CD4-positive, alpha-beta T cell treated with Interleukin-1 beta for 1 hour (primary cell): ENCODE measurements at places on chromosomes 4 and X.

DNA sequence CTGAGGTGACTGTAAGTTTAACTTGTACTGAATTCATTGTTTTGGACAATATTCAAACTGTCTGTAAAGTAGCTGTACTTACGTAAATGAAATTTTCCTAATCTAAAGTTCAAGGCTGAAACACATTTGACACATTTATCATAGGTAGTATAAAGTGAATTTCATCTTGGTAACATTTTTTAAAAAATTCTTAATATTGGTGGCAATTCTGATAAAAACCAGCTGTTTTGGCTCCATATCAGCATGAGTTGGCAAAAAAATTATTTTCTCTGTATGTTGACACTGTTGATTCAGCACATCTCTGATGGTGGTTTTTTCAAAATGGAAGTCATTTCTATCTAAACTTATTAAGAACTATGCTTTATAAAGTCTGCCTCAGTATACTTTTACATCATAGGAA, 30.9 kb downstream of the CXorf58 start:
- no peak for DNase-seq

GRCh38 chrX:119231936-119232445, 4.1 kb upstream of the PGRMC1 start:
- DNase-seq = no peak

DNA sequence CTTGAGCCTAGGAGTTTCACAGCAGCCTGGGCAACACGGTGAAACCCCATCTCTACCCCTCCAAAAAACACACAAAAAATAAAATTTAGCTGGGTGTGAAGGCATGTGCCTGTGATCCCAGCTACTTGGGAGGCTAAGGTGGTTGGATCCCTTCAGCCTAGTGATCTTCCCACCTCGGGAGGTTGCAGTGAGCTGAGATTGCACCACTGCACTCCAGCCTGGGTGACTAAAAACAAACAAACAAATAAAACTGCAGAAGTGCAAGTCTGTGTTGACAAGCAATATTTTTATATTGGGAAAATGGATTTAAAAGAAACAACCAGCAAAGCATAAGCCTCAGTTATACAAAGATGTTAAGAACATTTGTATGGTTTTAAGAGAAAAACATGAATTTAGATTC, 46.1 kb downstream of the IGFBP7 start:
- DNase-seq = no peak

- no peak for DNase-seq
Observed at GRCh38 chr4:33150525-33150910, 2430.3 kb downstream of the PCDH7 start.

DNA sequence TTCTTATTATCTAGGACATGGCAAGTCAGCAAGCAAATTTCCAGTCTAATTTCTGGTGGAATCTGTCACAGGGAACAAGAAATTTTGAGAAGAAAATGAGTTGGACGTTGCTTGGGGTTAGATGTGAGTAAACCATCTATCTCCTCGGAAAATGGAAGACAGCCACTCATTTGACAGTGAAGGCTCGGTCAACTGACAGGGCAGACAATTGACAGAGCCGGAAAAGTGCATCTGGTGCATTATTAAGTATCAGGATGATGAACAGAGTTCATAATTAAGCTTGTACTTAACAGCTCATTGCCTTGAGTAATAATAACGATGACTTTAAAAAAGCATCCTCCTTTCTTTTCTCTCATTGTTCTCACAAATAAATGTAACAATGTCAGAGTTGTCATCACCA, 168.4 kb downstream of the MAD2L1 start:
- no peak for DNase-seq

DNA sequence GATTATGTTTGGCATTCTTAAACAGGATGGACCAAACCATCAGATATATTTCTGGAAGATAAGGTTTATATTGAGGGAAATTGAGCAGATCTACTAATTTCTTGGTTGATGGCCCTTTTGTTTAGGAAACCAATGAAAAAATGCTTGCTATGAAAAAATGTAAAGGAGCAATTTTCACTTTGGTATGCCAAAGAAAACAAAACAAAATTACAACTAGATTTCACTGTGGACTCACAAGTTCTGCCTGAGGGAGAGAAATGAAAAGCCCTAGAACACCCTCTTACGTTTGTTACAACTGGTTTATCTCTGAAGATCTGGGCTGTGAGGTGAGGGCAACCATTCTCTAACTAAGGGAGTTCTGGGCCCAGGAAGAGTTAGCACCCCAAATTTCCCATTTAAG, 122.5 kb upstream of the IL15 start:
- DNase-seq = no peak

GRCh38 chrX:21756785-21757529, 959 bp downstream of the SMPX start:
- DNase-seq = no peak

DNA sequence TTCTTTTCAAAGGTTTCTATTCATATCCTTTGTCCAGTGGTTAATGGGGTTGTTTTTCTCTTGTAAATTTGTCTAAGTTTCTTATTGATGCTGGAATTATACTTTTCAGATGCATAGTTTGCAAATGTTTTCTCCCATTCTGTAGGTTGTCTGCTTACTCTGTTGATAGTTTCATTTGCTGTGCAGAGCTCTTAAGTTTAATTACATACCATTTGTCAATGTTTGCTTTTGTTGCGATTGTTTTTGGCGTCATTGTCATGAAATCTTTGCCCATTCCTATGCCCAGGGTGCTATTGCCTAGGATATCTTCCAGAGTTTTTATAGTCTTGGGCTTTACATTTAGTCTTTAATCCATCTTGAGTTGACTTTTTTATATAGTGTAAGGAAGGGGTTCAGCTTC, 21.2 kb upstream of the UGT8 start:
- no peak for DNase-seq

GRCh38 chr4:57318703-57319102, 208.5 kb upstream of the IGFBP7 start:
- no peak for DNase-seq

- no peak for DNase-seq
Observed at GRCh38 chr4:73836373-73837279, at the start of gene CXCL6. TSS of gene CXCL6 (plus strand) at chr4:73836678. CDS start at chr4:73836751, 73 bp downstream.
